ENCODE measurements at places on chromosomes 13 and 19.

- DNase-seq = no peak
These were observed 3.8 kb downstream of the HCN2 start for GRCh38 chr19:593505-593904.

DNA sequence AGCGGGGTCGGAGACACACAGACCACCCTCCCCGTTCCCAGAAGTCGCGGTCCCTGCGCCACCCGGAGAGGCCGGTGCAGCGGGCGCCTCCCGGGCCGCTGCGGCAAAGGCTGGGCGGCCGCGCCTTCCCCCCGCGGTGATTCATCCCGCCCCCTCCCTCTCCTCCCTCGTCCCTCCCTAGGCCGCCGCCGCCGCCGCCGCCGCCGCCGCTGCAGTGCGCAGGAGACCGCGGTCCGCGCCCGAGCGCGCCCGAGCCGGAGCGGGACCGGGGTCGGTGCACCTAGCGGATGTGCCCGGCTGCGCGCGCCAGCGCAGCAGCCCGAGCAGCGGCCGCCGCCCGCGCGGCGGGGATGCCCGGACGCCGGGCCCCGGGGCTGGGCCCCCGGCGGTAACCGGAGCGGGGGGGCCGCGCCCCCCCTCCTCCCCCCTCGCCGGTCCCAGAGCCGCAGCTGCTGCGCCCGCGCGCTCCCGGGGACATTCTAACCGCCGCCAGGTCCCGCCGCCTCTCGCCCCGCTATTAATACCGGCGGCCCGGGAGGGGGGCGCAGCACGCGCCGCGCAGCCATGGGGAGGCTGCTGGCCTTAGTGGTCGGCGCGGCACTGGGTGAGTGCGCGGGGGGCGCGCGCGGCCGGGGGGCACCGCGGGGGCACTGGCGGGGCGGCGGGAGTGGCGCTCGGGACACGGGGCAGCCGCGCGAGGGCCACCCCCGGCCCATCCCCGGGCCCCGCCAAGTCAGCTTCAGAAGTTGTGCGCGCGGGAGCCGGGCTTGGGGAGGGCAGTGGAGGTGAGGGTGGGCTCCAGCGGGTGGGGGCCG is at the start of gene SCN1B:
SCN1B (plus strand) TSS at position 214 of the 815 bp plus-strand sequence; CDS start at position 565, 351 bp downstream.
- peak; percentile 12 for DNase-seq

- peak; percentile 55 for DNase-seq
These were observed 1054.4 kb upstream of the SPRY2 start for GRCh38 chr13:81395368-81395767.

DNA sequence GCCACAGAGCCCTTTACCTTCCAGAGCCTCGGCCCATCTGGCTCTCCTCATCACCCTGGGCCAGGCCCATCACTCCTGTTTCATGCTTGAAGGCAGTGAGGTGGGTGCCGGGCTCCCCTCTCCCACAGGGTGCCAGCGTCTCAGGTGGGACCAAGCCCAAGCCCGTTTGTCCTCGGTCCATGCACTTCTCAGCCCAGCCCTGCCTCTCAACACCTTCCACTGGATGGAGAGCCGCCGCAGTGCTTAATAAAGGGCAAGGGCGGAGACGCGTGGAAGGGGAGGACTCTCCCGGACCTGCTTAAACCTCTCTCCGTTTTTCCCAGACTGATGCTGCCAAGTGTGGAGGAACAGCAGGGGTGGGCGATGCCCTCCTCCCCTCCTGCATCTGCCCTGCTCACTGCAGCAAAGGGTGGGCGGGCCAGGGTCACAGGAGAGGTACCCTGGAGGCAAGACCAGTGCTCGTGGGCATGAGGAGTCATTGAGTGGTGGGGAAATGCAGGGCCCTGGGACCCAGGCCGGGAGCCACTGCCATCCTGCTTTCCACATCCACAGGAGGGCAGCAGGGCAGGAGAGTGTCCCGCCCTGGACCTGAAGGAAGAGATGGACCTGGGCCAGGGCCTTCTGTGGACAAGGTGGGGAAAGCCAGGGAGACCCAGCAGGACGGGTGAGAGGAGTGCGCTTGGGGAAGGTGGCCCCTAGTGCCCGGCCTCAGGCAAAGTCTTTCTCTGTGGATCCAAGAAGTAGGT is 9.7 kb upstream of the ATP11A start:
- no peak for DNase-seq

GRCh38 chr13:33515146-33515545 is 229.6 kb upstream of the STARD13 start:
- DNase-seq = no peak

- DNase-seq = no peak
These were observed 297.8 kb downstream of the ZNF536 start for GRCh38 chr19:30670011-30670329.

GRCh38 chr19:16420781-16421386 is 50.9 kb downstream of the EPS15L1 start:
- DNase-seq = no peak

GRCh38 chr13:100515410-100515800 is 73.2 kb downstream of the GGACT start:
- no peak for DNase-seq

GRCh38 chr13:111066544-111066943 is 48.6 kb upstream of the ARHGEF7 start:
- no peak for DNase-seq

- no peak for DNase-seq
These were observed 26.4 kb upstream of the ZNF507 start for GRCh38 chr19:32318884-32319520.

- no peak for DNase-seq
These were observed 16.0 kb downstream of the DPRX start for GRCh38 chr19:53647792-53648191.

DNA sequence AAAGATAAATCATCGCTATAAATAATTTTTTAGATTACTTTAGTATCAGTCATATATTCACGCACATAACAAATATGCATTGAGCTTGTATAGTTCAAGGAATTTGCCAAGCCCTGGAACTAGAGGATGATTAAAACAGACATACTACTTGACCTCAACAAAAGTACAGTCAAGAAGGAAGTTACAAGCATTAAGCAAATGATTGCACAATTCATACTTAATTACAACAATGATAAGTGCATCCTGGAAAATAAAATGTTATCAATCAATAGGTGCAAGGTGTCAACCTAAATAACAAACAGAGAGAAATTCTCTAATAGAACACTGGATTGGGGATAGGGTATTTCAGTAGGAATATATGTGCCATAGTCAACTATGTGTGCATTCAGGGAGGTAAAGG is 491.2 kb downstream of the GPC5 start:
- no peak for DNase-seq

GRCh38 chr13:99948907-99949678 is 22.5 kb downstream of the ZIC5 start:
- DNase-seq = no peak

GRCh38 chr19:45515807-45516401 is 8.6 kb downstream of the VASP start:
- DNase-seq = no peak

- DNase-seq = no peak
These were observed 20.6 kb downstream of the ADPRHL1 start for GRCh38 chr13:113432506-113433270.

DNA sequence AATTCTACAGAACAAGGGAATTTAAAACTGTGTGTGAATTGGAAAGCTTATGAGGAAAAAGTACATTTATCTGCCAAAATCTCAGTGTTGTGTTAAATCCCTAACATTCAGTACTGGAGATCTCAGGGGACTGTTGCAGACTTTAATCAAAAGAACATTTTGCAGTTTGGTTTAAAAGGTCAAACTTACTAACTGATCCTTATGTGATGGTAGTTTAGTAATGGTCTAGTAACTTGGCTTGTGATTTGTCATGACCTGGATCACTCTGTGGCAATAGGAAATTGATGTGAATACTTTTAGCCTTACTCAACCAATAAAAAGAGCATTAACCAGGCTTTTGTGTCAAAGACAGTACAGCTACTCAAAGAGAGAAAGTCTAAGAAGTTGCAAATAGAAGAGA is 862.1 kb upstream of the MIR17HG start:
- no peak for DNase-seq

DNA sequence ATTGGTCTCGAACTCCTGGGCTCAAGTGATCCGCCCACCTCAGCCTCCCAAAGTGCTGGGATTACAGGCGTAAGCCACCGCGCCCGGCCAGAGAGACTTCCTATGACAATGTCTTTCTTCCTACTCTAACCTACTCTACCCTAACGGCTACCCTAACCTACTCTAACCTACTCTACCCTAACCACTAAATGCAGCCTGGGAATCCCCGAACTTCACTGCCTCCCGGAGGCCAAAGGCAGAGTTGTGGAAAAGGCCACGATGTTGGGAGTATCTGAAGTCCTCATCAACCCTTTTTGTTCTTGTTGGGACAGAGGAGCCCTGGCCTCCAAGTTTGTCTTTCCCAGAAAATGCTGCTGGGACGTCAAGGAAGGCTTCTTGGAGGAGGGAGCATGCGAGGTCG is 967 bp upstream of the NR2C2AP start:
- no peak for DNase-seq

DNA sequence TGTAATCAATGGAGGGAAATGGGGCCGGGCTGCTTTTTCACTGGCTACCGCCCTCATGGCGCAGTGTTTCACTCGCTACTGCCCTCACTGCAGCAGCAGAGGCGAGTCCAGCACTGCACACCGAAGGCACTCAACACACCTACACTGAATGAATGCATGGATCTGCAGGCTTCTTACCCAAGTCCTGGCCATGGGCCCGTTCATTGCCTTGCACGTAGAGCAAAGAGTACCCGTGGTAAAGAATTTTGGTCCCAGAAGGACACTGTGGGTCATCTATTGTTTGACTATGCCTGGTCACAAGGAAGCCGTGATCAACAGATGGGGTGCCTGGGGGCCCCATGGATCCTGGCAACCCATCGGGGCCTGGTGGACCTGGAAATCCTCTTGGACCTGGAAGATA is 144.9 kb downstream of the COL4A1 start:
- no peak for DNase-seq

GRCh38 chr13:98155475-98156109 is 12.7 kb downstream of the FARP1 start:
- DNase-seq = no peak

DNA sequence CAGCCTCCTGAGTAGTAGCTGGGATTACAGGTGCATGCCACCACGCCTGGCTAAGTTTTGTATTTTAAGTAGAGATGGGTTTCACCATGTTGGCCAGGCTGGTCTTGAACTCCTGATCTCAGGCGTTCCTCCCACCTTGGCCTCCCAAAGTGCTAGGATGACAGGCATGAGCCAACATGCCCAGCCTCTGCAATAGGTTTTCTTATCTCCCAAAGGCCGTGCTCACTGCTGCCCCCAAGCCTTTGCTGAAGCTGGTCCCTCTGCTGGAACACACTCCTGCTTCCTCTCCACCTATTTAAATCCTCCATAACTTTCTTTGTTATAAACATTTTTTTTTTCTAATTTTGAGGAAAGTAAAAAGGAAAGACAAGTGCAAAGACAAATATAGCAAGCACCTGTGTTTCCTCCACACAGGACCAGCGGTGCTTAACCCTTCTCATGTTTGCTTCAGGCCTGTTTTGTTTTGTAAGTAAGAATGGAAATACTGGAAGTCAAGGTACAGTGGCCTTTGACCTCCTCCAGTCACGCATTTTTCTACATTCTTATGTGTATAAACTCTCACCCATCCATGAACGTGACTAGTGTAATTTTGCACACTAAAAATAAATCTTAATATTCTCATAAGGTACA is 14.5 kb upstream of the TNFAIP8L1 start:
- DNase-seq = peak; percentile 27

DNA sequence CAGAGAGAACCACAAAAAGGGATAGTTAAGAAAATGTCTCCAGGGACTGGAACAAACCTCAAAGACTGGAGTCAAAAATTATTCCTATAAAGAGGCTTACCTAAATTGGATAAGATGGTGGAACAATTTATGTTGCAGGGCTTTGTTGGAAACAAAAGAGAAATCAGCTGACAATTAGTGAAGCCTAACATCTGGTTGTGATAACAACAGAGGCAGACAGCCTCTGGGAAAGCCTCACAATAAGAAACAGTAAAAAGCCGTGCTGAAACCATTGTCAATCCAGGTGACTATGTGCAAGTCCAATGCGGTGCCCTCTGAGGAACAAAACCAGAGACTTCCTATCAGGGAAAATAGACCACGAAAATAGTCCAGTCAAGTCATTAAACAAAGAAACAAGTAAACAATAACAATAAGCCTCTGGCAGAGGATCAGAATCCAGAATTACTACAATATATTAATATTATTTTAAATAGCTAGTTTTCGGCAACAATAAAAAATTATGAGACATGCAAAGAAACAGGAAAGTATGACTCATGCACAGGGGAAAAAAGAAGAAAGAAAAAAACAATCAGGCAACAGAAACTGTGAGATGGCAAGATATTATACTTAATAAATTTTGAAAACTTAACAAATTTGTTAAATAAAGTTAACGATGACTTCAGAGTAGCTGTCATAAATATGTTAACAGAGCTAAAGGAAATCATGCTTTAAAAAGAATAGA is 99.7 kb upstream of the RXFP2 start:
- no peak for DNase-seq

DNA sequence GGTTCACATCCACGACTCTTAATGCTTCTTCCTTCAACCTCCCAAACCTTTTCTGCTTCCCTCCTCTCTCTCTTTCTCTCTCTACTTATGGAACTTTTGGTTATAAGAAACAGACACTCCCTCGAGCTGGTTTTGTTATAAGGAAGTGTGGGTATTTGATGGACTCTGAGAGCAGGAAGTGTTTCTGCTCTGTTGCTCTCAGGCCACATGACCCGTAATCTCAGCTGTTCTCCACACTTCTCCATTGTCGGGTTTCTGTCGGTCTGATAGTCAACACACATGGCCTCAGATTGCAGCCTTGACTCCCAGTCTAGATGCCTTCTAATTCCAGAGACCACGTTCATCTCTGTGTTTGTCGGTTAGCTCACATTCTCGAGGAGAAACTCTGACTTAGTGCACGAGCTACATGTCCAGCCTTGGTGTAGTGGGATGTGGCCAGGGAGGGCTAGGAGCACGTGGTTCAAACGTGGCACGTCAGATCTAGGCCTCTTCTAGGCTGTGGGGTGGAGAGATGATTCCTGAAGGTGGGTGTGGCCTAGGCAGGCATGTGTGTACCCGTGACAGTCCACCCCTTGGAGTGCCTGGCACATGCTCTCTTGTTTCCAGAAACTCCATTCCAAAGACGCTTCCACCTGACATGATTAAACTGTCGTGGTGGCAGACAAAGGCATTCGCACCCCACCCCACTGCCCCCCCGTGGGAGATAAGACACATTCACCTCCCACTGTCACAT is 26.3 kb downstream of the CNFN start:
- DNase-seq = no peak
